ENCODE measurements at places on chromosomes 6 and 20.
A peak's percentile ranks its signal among the peaks of the same experiment; 100 is the strongest.

DNA sequence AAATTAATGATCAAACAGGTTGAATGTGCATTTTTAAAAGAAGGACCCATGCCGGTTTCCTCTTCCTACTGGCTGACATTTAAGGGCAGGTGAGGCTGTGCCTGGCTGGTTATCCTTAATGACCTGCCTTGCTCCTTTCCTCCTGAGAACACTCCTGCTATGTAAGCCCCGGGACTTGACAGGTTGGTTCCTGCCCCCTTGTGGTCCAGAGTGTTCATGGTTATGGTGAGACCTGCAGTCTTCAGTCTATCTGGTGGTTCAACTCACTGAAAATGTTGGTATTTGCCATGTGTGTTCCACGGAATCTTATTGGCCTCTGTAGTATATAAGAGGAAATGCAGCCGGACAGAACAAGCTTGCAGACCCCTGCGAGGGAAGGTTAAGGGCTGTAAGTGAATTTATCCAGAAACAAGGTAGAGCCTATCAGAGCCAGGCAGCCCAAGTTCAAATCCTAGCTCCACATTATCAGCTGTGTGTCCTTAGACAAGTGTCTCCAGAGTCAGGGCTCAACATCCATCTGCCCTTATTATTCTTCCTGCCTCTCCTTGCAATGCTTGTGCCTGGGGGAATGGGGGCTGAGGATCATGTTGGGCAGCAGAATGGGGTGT lies 5.2 kb upstream of the BPIFA3 start:
- peak; percentile 7 for DNase-seq

- DNase-seq: no peak
Measured at GRCh38 chr20:53621482-53622246, 28.0 kb upstream of the ZNF217 start.

- no peak for DNase-seq
Measured at GRCh38 chr6:25913741-25914140, 16.8 kb downstream of the SLC17A2 start.

DNA sequence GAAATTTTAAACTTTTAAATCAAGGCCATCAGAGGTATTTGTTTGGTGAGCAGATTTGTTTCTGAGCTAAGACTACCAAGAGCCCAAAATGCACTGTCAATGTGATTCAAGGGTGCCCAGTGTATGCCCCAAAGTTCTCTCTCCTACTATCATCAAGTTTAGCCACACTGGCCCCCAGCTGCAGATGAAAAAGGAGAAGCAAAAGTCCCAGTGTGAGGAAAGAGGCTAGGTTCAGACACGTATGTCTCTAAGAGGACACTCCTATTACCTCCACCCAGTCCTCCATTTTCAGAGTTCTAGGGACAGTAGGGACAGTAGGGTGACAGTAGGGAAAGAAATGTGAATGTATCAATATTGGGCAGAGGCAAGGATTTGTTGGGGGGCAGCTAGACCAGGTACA lies 230.8 kb downstream of the CD83 start:
- no peak for DNase-seq

- no peak for DNase-seq
Measured at GRCh38 chr6:64230530-64230929, 594.9 kb downstream of the PHF3 start.

DNA sequence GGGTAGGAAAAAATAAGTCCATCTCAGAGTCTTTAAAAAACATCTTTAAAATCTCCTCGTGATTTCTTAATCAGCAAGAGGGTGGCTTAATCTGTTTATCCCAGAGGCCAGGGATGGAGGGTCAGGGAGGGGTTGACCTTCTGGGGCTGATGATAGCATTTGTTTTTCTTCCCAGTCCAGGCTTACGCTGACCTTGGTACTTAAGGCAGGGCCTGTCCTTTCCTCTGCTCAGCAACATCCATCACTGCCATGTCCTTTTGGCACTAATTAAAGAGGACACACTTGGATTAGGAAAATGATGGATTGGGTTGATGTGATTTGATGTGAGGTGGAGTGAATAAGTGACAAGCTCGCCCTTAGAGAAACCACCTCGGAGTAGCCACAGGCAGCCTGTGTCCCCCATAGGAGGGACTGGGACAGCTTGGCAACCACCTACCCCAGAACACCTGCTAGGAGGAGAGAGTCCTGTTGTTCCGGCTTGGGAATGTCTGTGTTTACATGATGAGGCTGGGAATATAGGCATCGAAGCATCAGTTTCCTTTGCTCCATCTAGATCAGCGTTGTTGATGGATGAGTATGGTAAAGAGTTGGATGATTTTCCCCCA lies 44.2 kb downstream of the PHACTR3 start:
- no peak for DNase-seq

- DNase-seq: no peak
Measured at GRCh38 chr20:11371831-11372230, 545.9 kb upstream of the BTBD3 start.

- DNase-seq: no peak
Measured at GRCh38 chr6:25458485-25458884, 179.3 kb downstream of the CARMIL1 start.

All from stimulated activated CD4-positive, alpha-beta T cell treated with anti-CD3 and anti-CD28 coated beads, Interleukin-12 subunit alpha, Interleukin-12 subunit beta, amount 100 ng/mL, for 4 hours (primary cell).